SJSA1 (cell line): ENCODE measurements at places on chromosomes 2 and 18. TPM values are rescaled to one million over a fixed set of nuclear protein-coding genes. Genes with fewer than 3 reads are reported as not detected.

IL1RN gene
- not detected in 2 replicates for total RNA-seq

CDCA7 gene
- 54.4 and 60.7 TPM in 2 replicates for total RNA-seq

GRCh38 chr2:23784971-23785370 is 142.0 kb downstream of the ATAD2B start:
- DNase-seq, result no peak

GRCh38 chr2:39508198-39508597 is 71.1 kb upstream of the MAP4K3 start:
- DNase-seq, result no peak

DNA sequence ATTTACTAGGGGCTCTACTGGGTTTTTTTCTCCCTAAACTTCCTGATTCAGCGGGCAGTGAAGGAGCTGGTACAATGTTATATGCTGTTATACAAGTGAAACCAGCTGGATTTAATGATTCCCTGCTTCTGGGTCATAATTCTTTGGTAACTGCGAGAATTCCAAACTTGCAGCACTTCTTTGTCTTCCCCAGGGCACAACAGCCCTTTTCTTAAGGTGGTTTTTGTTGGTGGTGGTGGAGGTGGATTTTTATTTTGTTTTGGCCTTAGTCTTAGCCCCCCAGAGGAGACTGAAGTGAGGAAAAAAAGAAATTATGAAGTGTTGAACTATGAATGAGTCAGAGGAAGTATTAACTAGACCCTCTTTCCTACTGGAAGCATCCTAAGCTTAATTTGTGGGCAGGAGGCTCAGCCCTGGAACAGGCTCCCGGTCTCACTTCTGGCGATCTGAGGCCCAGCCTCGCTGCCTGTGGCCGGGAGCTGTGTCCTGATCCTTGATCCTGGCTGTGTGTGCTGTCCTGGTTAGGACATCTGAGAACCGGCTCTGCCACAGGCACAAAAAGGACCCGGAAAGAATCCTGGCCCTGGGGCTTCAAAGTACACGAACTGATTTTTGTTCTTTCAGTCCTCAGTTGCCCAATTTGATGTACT is 141.9 kb downstream of the LYPD6B start:
- no peak for DNase-seq
